Hepatic stellate cell (primary cell): ENCODE measurements at places on chromosomes 6 and 20.

DNA sequence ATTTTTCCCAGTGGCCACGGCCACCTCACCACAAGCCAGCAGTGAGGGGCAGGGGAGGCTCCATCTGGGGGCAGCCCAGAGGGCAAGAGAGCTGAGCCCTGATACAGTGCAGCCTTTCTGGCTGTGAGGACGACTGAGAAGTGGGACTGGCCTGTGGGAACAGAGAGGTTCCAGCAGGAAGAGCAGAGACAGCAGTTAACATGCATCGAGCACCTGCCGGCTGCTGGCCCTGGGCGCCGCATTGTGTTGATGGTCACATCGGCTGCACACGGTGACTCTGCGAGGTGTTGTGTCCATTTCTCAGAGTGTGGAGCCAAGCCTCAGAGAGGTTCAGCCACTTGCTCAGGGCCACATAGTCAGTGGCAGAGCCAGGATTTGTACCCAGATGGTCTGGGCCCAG is 9.8 kb downstream of the FOXS1 start:
- DNase-seq, result no peak

DNA sequence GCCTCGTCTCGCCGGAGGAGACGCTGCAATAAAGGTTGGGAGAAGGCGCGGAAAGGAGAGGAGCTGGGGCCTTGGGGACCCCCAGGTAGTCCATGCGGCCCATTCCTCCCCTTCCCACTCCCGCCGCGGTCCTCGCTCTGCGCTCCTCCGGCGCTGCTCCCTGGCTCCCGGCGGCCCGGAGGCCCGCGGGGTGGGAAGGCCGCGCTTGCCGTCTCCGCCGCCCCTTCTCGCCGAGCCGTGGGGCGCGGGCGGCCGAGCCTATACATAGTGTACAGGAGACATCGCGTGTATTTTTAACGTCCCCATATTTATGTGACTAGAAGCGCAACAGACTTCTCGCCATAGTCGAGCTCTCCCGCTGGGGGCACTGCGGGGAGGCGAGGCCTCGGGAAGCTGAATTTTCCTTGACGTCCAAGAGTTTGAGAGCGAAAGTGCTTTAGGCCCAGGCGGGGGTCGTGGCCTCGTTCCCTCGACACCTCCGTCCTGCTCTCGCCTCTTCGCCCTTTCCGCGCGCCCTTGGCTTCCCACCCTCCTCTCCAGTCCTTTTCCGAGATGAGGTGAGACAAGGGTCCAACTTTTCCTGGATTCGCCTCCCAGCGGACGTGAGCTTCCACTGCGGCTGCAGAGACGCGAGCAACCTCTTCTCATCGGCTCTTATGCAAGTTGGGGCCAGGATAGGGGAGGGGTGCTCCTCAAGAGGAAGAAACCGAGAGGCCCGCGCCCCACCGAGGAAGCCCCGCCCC is 29.0 kb downstream of the SLC12A5 start:
- peak; percentile 37 for DNase-seq

GRCh38 chr6:89412071-89413005 is at the start of gene RRAGD:
Gene RRAGD, minus strand, starts transcription at chr6:89412273. Its CDS starts 280 bp downstream, at chr6:89411993.
- DNase-seq, result peak; percentile 42

DNA sequence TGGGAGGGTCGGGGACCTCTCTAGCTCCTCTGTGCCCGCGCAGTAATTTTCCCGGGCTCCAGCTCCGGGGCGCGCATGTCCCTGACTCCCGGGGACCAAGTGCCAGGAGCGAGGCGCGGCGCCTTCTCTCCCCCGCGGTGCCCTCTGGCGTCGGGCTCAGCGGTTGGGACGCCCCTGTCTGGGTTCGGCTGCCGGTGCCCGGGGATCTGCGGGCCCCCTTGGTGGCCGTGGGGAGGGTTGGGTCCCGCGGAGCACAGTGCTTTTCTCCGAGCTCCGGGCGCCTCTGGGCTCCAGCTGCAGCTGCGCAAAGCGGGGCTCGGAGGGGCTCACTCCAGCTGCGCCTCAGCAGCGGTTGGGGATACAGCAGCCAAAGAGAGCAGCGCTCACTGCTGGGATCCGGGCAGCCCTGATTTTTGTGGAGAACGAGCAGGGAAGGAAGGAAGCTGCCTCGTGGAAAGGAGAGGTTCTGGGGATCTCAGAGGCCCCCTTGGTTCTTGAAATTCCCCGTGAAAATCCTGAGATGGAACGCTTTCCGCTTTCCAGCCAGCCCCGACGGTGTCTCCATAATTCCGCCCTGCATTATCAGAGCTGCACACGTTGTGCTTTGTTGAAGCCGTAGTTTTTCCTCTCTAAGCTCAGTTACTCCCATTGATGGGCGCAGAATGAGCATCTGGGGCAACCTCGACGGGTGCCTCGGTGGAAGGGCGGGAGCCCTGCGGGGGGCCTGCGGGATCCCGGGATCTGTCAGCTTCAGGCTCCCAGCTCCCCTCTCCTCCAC is 861 bp downstream of the PPP1R14C start:
- DNase-seq, result no peak

DNA sequence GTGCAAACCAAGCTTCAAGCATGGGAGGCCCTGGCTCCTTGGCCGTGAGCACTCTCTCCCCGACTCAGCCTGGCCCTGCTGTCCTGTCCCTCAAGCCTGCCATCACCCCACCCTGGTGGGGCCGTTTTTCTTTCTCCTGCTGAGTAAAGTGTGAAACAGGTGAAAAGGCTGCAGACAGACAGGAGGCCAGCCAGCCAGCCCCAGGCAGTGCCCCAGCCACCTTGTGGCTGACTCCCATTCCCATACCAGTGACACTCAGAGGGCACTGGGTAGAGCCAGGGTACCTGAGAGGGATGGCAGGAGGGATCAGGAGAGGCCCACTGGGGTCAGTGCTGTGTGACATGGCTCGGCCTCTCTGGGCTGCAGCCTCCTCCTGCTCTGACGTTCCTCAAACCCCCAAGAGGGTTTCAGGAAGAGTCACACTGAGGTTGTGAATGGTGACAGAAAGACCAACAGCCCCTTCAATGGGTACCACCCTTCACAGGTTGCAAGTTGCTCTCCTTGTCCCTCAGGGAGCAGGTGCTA is 35.9 kb upstream of the BPIFA2 start:
- DNase-seq, result no peak

GRCh38 chr20:50558483-50558925 is 48.3 kb downstream of the PTPN1 start:
- DNase-seq, result peak; percentile 76

DNA sequence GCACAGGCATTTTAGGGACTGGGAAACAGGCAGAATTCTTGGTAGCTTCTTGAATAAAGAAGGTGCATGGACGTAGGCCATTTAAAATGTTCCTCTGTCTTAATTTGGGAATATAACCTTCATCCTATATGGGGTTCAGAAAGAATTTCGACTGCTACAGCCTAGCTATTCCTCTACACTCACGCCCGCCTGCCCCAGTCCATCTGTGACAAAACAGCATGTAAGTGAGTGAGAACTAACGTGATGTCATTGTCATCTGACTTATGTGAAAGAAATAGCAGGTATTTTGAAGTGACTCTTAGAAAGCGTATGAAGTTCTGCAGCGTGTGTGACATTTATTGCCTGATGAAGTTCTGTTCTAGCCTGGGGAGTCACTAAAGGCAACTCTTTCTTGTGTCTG is 52.2 kb upstream of the SLC22A1 start:
- DNase-seq, result no peak

DNA sequence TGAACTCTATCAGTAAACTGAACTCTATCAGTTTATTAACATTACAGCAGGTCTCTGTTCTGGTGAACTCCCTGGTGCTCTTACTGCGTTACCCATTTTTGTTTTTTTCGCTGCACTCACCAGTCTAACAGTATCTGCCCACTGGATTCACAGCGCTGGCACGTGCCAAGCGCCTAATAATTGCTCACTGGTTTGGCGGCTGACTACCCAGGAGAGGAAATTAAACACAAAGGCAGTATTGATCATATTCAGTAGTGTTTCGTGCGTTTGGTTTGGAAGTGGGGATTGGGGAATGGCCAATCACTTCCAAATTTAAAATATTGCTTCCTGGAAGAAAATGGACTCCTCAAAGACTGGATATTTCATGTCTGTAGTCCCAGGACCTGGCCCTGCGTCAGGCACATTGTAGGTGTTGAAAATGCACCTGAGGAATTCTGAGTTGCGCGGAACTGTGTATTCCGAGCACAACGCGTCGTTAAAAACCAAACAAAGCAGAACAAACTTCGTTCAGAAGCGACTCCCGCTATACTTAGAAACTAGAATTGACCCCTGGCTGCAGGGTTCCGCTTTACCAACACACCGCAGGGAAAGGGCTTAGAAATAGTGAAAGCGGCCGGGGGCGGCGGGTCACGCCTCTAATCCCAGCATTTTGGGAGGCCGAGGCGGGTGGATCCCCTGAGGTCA is 1.1 kb upstream of the RPS12 start:
- DNase-seq, result no peak

- DNase-seq, result no peak
Observed at GRCh38 chr6:102793752-102794151, 1400.2 kb downstream of the GRIK2 start.

GRCh38 chr20:53748821-53749421 is 155.3 kb upstream of the ZNF217 start:
- no peak for DNase-seq

- DNase-seq, result no peak
Observed at GRCh38 chr20:3473944-3474343, 3.1 kb downstream of the ATRN start.

- no peak for DNase-seq
Observed at GRCh38 chr20:58864346-58864745, 11.8 kb downstream of the GNAS start.

DNA sequence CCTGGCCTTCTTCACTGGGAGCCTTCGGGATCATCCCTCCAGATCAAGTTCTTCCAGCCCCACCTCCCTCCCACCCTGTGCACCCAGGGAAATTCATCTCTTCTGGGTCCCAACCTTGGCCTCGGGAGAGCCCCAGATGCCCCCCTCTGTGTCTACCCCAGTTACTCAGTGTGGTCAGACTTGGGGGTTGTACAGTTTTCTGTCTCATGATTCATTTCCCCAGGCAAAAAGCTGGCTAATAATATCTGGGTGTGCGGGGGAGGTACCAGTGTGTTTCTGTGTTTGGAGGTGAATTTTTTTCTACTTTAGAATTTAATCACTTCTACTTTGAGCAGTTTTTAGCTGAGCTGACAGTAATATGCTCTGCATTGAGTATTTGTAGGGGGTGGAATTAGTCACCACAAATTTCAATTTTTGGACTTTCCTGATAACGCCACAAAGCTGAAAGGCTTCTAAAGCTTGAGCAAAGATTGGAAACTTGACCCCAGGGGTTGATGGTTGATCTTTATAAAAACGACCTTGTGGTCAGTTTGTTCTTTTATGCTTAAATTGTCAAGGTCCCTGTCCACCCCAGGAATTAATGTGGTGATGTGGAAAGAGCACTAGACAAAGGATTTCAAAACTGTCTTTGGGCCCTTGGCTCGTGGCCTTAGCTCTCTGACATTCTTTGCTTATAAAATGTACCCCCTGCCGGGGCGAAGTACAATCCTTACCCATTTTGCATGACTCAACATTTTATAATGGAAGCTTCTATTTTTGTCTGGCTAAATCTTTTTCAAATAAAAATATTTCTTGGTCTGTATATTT is 284.7 kb upstream of the TAB2 start:
- peak; percentile 64 for DNase-seq

DNA sequence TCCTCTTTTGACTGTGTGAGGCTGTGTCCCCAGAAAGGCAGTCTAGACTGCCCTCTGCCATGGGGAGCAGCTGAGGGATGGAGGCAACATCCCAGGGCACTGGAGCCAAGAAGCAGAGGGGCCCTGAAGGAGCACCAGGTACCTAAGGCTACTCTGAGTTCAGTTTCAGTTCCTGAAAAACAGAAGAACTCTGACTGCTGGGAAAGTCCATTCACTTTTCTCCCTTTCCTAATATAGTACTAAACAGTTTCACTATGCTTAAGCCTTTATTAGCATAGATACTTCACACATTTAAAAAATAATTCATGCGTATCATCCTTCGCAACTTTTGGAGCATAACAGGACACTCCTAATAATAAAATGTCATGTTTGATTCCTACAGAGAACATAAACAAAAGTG is 130.0 kb downstream of the FOXC1 start:
- no peak for DNase-seq

DNA sequence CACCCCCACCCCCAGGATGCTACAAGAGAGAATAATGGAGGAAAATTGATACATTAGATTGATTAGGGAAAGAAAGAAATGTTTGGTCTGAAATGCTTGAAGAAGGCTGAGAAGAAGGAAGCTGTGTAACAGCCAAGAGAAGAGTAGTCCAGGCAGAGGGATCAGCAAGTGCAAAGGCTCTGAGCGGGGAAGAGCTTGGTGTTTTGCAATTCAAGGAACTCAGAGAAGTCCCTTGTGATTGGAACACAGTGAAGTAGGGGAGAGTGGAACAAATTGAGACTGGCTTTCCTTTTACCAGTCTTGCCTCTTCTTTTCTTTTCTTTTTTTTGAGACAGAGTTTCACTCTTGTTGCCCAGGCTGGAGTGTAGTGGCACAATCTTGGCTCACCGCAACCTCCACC is 76.6 kb upstream of the CHD6 start:
- DNase-seq, result no peak

- DNase-seq, result no peak
Observed at GRCh38 chr6:151043944-151044343, 178.4 kb downstream of the MTHFD1L start.

DNA sequence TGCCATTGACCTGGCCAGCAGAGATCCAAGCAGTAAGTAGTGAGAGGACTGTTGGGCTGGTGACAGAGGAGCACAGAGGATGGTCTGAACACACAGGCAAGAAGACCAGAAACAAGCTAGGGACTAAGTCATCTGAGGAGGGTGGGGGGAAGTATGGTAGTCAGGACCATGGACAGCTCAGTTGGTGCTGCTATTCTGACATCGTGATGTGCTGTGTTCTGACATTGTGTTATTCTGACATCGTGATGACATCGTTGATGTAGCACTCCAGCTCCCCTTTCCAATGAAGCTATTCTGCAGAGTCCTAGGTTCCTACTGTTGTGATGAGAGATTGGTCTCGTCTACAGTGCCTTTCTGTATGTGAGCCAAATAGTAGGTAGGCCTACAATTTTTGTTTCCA is 28.7 kb downstream of the CFAP206 start:
- DNase-seq, result peak; percentile 34

- DNase-seq, result no peak
Observed at GRCh38 chr20:5776077-5776476, 25.9 kb downstream of the SHLD1 start.

- DNase-seq, result no peak
Observed at GRCh38 chr6:115545672-115545986, 515.1 kb downstream of the FRK start.

DNA sequence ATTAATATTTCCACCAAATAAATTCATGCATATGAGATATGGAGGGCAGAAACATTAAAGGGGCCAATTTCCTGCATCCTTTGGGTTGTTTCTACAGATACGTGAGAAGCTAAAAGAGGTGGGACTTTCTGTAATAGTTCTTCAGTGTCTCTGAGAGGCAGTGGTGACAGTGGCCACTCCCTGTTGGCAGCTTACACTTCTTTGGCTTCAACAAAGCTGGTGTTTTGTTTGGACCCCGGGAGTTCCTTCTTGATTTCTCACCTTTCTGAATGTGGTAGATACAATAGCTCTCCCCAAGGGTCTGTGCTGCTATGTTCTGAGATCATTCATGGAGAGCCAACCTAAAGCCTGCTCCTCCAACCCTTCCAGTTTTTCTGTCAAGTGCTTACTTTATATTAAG is 7.8 kb downstream of the PLCB1 start:
- no peak for DNase-seq
